ENCODE measurements at places on chromosomes 11 and 22. TPM values are rescaled to one million over a fixed set of nuclear protein-coding genes. Genes with fewer than 3 reads are reported as not detected.

The P2RX6 gene
- not detected for total RNA-seq

The IGF2 gene
- 3.1 TPM for total RNA-seq

The ELP4 gene
- 15.7 TPM for total RNA-seq

The DDX17 gene
- 529 TPM for total RNA-seq

The HARBI1 gene
- total RNA-seq: 7.3 TPM

The CSNK2A3 gene
- 1.7 TPM for total RNA-seq

The FTH1 gene
- 1,505 TPM for total RNA-seq

The APLNR gene
- 0.39 TPM for total RNA-seq

The P2RY6 gene
- total RNA-seq: not detected

The LDHAL6A gene
- not detected for total RNA-seq

The LMO1 gene
- total RNA-seq: 0.50 TPM

The MS4A6E gene
- total RNA-seq: not detected

The MYRF gene
- total RNA-seq: 12.9 TPM

- H3K27me3 ChIP-seq: no peaks in the 10 kb centered on the region
- no peak for DNase-seq
- peak overlapping the region; percentile 94 for H3K4me3 ChIP-seq
- no peaks in the 10 kb centered on the region for H3K4me1 ChIP-seq
- no peaks in the 10 kb centered on the region for H3K36me3 ChIP-seq
- H3K27ac ChIP-seq: no peak overlapping the region
These were observed 1.1 kb upstream of the FANCF start for GRCh38 chr11:22626573-22627239.

DNA sequence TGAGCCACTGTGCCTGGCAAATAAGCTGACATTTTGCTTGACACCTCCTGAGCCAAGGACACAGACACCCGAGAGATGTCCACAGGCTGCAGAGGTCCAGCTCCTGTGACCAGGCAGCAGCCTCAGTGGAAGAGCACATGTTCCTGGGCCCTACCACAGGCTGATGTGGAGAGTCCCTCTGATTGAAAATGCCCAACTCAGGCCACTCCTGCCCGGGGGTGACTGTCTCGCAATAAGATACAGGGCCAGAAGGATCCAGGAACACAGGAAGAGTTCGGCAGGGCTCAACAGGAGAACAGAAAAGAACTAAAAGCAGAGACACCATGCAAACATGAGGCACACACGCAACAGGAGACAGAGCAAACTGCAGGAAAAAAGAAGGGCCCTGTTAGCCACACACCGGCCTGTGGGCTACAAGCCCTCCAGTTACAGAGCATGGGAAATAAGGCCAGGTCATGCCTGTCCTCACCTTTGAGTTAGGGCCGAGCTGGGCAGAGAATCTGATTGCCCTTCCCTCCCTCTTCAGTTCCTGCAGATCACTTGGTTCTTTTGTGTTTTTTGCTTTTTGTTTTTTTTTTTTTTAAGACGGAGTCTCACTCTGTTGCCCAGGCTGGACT is 28.3 kb upstream of the MALAT1 start:
- no peak overlapping the region for H3K27ac ChIP-seq
- H3K27me3 ChIP-seq: peaks cover 7% of the 10 kb centered on the region
- no peaks in the 10 kb centered on the region for H3K4me1 ChIP-seq
- H3K36me3 ChIP-seq: no peaks in the 10 kb centered on the region
- no peak for DNase-seq
- no peak overlapping the region for H3K4me3 ChIP-seq

GRCh38 chr11:57974848-57975601 is 48.7 kb upstream of the OR9Q1 start:
- H3K27ac ChIP-seq: no peak overlapping the region
- DNase-seq: no peak
- no peaks in the 10 kb centered on the region for H3K36me3 ChIP-seq
- no peak overlapping the region for H3K4me3 ChIP-seq
- H3K4me1 ChIP-seq: peaks cover 4% of the 10 kb centered on the region

DNA sequence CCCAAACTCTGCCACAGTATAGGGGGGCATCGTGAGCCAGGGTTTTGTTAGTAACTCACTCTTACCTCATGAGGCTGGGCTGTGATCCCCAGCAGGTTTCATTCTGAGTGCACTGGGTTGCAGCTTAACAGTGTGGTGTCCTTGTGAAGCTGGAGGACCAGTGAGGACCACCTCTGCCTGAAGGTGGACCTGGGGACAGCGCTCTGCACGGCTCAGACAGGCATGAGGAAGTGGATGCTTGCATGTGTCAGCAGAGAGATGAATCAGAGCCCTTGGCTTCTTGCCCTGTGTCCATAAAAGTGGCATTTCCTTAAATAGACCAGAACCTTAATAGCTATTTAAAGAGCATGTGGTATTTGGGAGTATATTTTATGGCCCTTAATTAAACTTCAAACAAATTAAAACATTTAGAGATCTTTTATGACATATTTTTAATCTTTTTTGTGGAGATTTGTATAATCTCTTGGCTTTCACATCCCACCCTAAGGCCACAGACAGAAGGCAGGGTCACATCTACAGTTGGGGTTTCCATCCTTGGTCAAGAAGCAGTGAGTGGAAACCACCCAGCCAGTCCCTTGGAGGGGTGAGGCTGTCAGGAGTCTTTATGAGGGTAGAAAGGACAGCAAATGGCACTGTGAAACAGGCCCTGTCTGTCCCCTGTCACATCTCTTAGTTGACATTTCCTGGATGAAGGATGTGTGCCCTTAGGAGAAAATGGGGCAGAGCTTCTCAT is 24.8 kb upstream of the ADORA2A start:
- no peak for DNase-seq
- no peak overlapping the region for H3K4me3 ChIP-seq
- no peak overlapping the region for H3K27ac ChIP-seq
- no peaks in the 10 kb centered on the region for H3K4me1 ChIP-seq

DNA sequence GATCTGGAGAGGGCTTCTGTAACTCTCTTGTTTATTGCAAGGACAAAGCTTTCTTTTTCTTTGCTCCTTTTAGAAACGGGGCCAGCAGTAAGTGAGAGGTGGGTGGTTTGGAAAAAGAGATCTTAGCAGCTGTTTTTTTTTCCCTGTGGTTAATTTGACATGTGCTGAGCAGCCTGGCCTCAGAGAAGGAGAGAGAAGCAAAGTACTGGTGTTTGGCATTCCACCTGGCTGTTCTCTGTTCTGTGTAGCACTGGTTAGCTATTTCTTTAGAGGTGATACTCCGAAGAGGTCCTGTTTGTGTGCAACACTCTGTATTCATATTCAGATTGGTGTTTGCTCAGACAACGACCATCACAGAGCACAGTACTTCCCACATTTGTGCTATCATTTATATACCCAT is 80.8 kb upstream of the SORL1-AS1 start:
- no peaks in the 10 kb centered on the region for H3K4me1 ChIP-seq
- H3K27me3 ChIP-seq: no peaks in the 10 kb centered on the region
- H3K4me3 ChIP-seq: no peak overlapping the region
- no peak for DNase-seq

GRCh38 chr11:3056296-3057068 is 741 bp downstream of the CARS1 start:
- H3K4me1 ChIP-seq: no peaks in the 10 kb centered on the region
- H3K27ac ChIP-seq: no peak overlapping the region
- H3K4me3 ChIP-seq: peak overlapping the region; percentile 93
- peaks cover 7% of the 10 kb centered on the region for H3K36me3 ChIP-seq
- H3K27me3 ChIP-seq: no peaks in the 10 kb centered on the region

GRCh38 chr22:47442821-47443220 is 680.4 kb downstream of the TBC1D22A start:
- no peaks in the 10 kb centered on the region for H3K4me1 ChIP-seq
- H3K27me3 ChIP-seq: no peaks in the 10 kb centered on the region
- H3K36me3 ChIP-seq: peaks cover 19% of the 10 kb centered on the region
- no peak overlapping the region for H3K4me3 ChIP-seq
- H3K27ac ChIP-seq: no peak overlapping the region

DNA sequence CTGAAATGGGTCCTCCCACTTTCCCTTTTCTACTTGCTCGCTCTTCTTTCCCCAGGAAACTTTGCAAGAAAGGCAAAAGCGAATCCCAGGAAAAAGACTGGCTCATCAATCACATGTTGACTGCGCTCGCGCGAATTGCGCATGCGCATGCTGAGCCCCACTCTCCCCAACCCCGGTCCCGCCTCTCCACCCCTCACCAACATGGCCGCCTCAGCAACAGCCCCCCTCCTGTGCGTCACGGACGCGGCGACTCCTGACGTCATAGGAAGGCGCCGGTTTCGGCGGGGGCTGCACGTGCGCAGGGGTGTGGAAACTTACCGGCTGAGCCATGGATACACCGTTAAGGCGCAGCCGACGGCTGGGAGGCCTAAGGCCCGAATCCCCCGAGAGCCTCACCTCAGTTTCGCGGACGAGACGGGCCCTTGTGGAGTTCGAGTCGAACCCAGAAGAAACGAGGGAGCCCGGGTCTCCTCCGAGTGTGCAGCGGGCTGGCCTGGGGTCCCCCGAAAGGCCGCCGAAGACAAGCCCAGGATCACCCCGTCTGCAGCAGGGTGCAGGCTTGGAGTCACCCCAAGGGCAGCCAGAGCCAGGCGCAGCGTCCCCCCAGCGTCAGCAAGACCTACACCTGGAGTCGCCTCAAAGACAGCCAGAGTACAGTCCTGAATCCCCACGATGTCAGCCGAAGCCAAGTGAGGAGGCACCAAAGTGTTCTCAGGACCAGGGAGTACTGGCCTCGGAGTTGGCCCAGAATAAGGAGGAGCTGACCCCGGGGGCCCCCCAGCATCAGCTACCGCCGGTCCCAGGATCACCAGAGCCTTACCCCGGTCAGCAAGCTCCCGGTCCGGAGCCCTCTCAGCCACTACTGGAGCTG is at the start of gene CCDC86:
CCDC86 (plus strand) TSS at position 317 of the 871 bp plus-strand sequence; CDS start at position 329, 12 bp downstream.
- H3K4me1 ChIP-seq: peaks cover 8% of the 10 kb centered on the region
- peaks cover 13% of the 10 kb centered on the region for H3K36me3 ChIP-seq
- DNase-seq: peak; percentile 96
- peak within 1 kb of the TSS; percentile 21 for H3K27ac ChIP-seq
- H3K4me3 ChIP-seq: peak within 1 kb of the TSS; percentile 95

- no peak overlapping the region for H3K4me3 ChIP-seq
- no peaks in the 10 kb centered on the region for H3K4me1 ChIP-seq
- H3K36me3 ChIP-seq: no peaks in the 10 kb centered on the region
- H3K27ac ChIP-seq: no peak overlapping the region
These were observed 21.1 kb downstream of the UBASH3B start for GRCh38 chr11:122676638-122677037.

- H3K27ac ChIP-seq: no peak overlapping the region
- H3K27me3 ChIP-seq: no peaks in the 10 kb centered on the region
- H3K36me3 ChIP-seq: peaks cover 6% of the 10 kb centered on the region
- no peak overlapping the region for H3K4me3 ChIP-seq
- H3K4me1 ChIP-seq: no peaks in the 10 kb centered on the region
These were observed 2.9 kb downstream of the FAM118B start for GRCh38 chr11:126214441-126214840.

GRCh38 chr11:65078151-65078550 is 5.7 kb downstream of the CDCA5 start:
- H3K4me3 ChIP-seq: no peak overlapping the region
- DNase-seq: peak; percentile 64
- H3K27me3 ChIP-seq: no peaks in the 10 kb centered on the region

- DNase-seq: no peak
- no peak overlapping the region for H3K4me3 ChIP-seq
- no peaks in the 10 kb centered on the region for H3K4me1 ChIP-seq
- H3K36me3 ChIP-seq: no peaks in the 10 kb centered on the region
- no peak overlapping the region for H3K27ac ChIP-seq
These were observed 203.4 kb downstream of the FAM76B start for GRCh38 chr11:95586155-95586554.

DNA sequence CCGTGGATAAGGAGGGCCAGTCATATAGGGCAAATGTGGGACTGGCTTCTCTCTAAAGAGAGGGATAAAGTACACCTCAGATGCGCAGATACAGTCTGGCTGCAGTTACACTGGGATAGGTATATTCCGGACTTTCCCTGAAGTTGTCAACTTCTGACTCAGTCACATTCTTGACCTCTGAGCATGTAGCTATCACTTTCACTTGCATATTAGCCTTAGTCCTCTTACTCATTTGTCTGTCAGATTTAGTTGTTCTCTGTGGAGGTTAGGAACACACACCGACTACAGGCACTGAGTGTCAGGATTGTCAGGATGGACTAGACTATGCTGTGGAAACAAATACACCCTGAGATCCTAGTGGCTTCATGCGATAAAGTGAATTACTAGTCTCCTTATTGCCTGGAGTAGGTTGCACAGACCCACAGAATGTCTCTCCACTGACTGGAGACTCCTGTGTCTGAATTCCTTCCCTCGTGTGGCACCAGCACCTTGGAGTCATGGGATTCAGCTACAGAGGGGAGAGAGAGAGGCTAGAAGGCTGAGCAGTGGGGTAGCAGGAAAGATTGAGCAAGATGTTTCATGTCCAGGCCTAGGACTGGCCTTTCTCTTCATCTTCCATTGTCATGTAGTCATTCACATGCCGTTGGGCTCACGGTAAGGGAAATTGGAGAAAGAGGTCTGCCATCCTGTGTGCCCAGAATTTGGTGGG is 654.3 kb downstream of the NTM start:
- no peaks in the 10 kb centered on the region for H3K36me3 ChIP-seq
- no peak overlapping the region for H3K4me3 ChIP-seq
- no peak for DNase-seq
- H3K27ac ChIP-seq: no peak overlapping the region
- H3K4me1 ChIP-seq: peaks cover 13% of the 10 kb centered on the region

GRCh38 chr22:48334971-48335370 is 1492.7 kb downstream of the BRD1 start:
- H3K27me3 ChIP-seq: no peaks in the 10 kb centered on the region
- 0 out of 2 replicates have a peak, but pooled peaks cover 2% of the 10 kb centered on the region for H3K4me1 ChIP-seq
- no peak for DNase-seq
- no peak overlapping the region for H3K4me3 ChIP-seq
- H3K27ac ChIP-seq: no peak overlapping the region
- H3K36me3 ChIP-seq: no peaks in the 10 kb centered on the region

DNA sequence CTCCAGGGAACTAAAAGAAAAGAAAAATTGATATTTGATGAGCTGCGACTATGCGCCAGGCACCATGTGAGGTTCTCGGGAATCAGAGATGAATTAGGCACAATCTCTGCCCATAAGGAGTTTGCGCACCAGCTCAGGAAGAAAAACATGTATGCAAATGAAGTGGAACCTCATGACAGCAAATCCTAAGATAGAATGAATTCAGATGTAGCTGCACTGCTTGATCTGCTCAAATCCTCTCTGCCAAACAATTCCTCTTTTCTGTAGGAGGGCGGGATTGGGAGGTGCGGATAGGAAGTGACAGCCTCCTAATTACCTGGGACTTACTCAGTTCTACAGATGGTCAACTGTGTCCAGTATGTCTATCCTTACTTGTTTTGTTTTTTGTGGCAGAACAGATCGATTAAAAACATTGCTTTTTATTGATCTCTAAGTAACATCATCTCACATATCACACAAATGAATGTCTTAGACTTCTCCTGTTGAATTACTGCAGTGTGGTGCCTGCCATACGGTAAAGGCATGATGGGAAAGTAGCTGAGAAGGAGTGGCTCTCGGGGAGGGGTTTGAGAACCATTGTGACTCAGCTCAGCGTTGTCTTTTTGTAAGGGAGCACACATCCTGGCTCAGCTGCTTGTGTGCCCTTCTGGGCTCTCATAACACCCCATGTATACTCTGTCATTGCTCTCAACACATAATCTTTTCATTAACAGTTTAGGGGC is 13.9 kb downstream of the CRTAM start:
- no peak overlapping the region for H3K4me3 ChIP-seq
- DNase-seq: no peak
- no peaks in the 10 kb centered on the region for H3K36me3 ChIP-seq
- H3K4me1 ChIP-seq: peaks cover 5% of the 10 kb centered on the region

- no peaks in the 10 kb centered on the region for H3K4me1 ChIP-seq
- H3K4me3 ChIP-seq: no peak overlapping the region
- no peaks in the 10 kb centered on the region for H3K36me3 ChIP-seq
- no peaks in the 10 kb centered on the region for H3K27me3 ChIP-seq
These were observed 18.1 kb downstream of the TBC1D10A start for GRCh38 chr22:30308518-30309230.

- H3K36me3 ChIP-seq: no peaks in the 10 kb centered on the region
- H3K27ac ChIP-seq: no peak overlapping the region
- no peaks in the 10 kb centered on the region for H3K4me1 ChIP-seq
- H3K4me3 ChIP-seq: no peak overlapping the region
- no peak for DNase-seq
- H3K27me3 ChIP-seq: peaks cover 2% of the 10 kb centered on the region
These were observed 3.3 kb upstream of the CD82 start for GRCh38 chr11:44561964-44562734.
